ENCODE measurements at places on chromosomes 7 and 10. TPM values are rescaled to one million over a fixed set of nuclear protein-coding genes. Genes with fewer than 3 reads are reported as not detected.
A peak's percentile ranks its signal among the peaks of the same experiment; 100 is the strongest.

DNA sequence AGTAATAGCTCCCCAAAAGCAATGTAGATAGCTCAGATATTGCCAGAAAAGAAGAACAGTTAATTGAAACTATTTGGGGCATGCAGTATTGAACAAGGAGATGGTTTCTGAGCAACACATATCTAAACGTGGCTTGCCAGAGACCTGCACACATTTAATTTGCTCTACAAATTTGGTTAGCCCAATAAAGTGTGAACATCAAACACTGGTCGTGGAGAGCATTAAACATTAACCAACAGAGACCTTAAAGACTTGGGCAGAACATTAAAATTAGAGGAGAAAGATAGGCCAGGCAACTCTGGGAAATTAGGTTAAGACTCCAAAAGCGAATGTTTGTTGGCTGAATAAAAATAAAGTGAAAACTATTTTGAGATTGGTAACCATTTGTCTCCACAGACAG is 61.6 kb upstream of the ARID5B start:
- no peak for DNase-seq

- DNase-seq, result peak; percentile 48
Measured at GRCh38 chr7:128031901-128032604, 816 bp upstream of the LRRC4 start.

DNA sequence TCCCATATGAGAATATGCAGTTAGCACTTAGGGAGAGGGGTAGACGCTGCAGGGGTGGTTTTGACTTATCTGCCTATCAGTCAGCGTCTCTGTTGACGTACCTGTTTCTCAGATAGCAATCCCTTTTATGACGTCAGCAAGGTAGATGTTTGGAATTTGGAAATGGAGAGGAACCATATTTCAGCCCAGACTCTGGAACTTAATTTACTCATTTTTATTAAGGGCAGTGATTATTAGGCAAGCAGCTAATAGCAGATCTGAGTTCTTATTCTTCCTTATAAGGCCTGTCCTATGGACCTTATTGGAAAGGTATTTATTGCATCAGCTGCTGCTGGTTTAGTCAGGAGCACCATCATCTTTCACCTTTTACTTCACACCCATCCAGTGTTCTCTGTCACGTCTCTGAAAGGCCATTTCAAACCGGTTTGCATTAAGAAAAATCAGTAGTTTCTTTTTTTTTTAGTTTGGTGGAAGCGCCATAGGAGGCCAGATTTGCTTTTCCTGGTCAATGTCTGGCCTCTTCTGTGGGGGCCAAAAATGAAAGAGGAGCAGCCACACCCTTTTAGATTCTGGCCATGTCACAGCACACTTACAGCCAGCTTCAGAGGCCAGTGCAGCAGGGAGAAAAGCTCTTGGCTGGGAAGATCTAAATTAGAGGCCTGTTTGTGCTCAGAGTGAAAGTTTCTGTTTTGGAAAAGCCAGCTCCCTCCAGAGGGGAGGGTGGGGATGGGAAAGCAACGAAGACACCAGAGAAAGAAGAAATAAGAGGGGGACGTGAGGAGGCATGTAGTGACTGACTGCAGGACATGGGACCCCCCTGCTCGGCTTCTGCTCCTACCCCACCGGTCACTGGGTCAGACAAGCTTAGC is 146.3 kb downstream of the TCF7L2 start:
- no peak for DNase-seq

Gene ABCC2
- 0.59 TPM for total RNA-seq

GRCh38 chr7:48085433-48085791 is 3.7 kb upstream of the UPP1 start:
- DNase-seq, result no peak

DNA sequence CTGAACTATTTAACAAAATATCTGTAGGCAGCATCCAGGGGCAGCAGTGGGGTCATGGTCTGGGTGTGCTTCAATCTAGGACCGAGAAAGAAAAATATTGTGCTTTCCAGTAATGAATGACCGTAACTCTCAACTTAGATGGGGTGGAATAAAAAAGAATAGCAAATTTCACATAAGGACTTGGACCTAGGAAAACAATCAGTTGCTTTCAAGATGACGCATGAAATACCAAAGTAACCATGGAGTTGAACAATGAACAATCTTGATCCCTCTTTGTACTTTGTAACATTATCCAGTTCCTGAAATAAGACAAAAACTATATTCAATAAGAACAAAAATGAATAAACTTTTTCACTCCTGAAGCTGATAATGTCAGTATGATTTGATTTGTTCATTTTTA is 167.1 kb downstream of the C7orf25 start:
- DNase-seq, result no peak

Measured in OCI-LY7 (cell line).